ENCODE measurements at places on chromosomes 6 and 20.

GRCh38 chr20:2545594-2545993, 9.2 kb downstream of the TMC2 start:
- DNase-seq: no peak

GRCh38 chr20:45098103-45098773, 2.7 kb downstream of the KCNS1 start:
- no peak for DNase-seq

DNA sequence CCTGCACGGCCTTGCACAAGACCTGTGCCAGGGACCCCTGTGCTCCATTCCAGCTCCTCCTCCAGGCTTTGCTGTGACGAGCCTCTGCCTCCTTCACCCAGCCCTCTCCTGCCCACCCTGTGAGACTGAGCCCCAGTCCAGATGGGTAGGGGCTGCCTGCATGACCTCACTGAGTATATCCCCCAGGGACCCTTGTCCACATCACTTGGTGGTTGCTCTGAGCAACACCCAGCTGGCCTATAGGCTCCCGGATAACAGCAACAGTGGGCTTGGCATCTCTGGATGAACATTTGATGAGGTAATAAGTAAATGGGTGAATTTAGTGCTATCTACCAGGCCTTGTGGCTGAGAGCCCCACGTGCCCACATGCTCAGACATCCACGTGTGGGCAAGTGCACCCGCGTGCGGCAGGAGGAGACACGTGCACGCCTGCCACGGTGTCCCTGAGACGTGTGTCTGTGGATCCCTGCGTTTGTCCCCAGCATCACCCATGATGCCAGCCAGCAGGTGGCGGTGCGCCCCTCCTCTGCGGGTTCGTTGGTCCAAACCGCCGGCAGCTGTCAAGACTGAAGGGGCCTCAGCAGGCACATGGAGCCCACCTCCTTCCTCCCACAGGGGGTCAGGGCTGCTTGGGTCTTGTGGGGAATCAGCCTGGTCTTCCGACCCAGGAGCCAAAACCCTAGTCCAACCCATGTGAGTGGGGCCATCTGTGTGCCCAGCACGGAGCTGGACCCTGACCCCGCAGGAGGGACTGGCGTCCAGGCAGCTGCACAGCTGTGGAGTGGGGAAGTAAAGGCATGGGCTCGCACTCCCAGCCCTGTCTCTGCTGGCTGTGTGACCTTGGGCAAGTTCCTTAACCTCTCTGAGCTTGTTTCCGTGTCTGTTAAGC, 45.9 kb downstream of the FGD2 start:
- peak; percentile 37 for DNase-seq

DNA sequence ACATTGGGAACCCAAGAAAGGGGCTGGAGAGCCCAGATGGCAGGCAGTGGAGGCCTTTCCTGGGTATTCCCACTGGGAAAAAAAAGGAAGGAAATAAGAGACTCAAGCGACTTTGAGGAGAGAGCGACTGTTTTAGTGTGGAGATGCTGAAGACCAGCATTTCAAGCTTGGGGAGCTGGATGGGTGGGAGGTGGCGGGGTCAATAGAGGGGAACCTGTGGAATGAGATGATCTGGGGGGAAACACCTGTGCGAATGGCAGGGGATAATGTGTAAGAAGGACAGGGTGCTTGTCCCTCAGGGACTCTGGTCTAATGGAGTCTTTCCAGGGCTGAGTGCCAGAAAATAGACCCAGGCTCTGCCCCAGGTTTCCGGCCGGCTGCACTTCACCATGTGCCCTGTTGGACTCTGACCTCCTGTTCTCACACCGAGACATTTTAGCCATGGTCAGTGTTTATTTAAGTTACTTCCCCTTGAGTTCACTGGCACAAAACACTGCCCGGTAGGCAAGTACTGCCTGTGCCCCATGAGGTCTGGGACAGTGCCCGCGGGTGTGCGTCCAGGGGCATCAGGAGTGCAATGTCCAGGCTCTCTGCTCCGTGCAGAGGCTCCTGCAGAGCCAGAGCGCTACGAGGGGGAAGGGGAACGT, 50.4 kb upstream of the NKX2-2 start:
- DNase-seq: no peak

- DNase-seq: no peak
Observed at GRCh38 chr20:15455279-15455678, 1117.9 kb upstream of the FLRT3 start.

GRCh38 chr6:156885562-156885961, 108.4 kb downstream of the ARID1B start:
- no peak for DNase-seq

- DNase-seq: no peak
Observed at GRCh38 chr20:46368902-46369268, 37.5 kb downstream of the ELMO2 start.

- DNase-seq: no peak
Observed at GRCh38 chr20:57473246-57474048, 51.5 kb downstream of the CTCFL start.

- no peak for DNase-seq
Observed at GRCh38 chr6:37517411-37517812, 17.7 kb upstream of the CCDC167 start.

DNA sequence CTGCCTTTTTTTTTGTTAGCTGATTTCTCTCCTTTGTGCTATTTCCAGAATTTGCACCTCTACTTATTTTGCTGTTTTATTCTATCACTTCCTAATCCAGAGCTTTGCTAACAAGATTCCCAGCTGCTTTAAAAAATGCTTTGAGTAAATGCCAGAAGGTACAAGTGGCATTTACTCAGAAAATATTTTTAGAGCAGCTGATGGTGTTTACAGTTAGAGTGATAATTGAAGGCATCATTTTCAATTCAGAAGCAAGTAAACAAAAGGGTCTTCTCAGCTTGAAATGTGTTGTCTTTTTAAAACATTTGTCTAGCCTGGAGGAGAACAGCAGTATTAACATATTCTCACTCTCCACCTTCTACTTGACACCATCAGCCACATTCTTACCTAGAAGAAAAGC, 99.9 kb downstream of the OTOR start:
- DNase-seq: no peak

GRCh38 chr20:51486197-51487005, 56.1 kb downstream of the NFATC2 start:
- DNase-seq: no peak

DNA sequence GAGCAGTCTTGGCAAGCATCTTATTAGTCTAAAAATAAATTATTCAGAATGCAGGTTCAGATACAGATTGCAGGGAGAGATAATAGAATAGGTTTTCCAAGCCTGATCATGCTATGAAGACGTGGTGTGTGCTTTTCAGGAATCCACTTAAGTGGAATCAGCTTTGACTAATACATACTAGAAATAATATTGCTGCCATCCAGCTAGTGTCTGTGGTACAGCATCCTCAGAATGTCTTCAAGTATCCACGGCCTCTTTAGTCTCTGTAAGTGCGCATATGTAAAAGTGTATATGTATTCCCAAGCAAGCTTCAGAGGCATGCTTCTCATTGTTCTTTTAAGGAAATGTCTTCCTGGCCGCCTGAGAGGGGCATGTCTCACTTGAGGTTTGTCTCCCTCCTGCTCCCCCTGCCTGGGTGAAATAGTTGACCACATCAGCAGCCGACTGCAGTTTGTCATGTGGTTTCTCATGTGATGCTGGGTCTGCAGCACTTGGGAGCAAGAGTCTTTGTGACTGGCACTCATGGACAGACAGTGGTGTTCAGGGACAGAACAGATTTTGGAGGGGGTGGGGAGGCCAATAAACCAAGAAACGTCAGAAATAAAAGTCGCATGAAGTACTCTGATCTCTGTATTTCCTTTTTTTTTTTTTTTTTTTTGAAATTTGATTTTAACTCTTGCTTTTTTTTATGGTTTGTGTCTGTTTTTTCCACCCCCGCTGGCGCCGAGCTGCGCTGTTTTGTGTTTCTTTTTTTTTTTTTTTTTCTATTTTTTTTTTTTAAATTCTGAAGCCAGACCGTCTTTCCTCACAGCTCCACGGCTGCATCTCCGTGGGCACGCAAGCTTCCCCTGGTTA, 150.8 kb downstream of the PRL start:
- no peak for DNase-seq

GRCh38 chr6:135935941-135936601, 84.6 kb downstream of the PDE7B start:
- no peak for DNase-seq

GRCh38 chr6:1535295-1535694, 74.4 kb upstream of the FOXC1 start:
- no peak for DNase-seq

DNA sequence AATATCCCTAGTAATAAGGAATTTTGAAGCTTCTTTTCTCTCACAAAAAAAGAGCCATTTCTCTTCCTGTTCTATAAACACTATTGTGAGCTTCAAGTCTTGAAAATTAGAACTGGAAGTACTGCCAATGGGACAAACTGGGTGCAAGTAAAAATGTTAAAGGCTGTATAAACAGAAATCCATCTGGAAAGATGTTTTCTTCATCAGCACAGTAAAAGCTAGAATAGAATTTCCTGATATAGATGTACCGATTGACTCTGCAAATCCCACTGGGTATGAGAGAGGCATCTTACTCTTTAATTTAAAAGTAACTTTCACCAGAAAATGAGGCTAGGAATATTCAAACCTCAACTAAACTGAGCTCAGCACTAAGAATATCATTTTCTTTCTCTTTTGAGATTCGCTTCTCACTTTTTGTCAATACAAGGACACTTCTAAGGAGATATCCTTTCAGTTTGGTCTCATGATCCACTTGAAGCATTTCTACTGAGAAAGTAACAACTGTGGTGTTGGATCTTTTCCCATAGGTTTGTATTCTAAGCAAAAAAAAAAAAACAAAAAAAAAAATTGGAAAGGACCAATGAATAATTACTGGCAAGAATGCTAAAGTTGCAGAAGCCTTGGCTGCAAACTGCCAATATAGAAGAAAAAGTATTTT, 169.0 kb upstream of the PRDM1 start:
- DNase-seq: no peak

DNA sequence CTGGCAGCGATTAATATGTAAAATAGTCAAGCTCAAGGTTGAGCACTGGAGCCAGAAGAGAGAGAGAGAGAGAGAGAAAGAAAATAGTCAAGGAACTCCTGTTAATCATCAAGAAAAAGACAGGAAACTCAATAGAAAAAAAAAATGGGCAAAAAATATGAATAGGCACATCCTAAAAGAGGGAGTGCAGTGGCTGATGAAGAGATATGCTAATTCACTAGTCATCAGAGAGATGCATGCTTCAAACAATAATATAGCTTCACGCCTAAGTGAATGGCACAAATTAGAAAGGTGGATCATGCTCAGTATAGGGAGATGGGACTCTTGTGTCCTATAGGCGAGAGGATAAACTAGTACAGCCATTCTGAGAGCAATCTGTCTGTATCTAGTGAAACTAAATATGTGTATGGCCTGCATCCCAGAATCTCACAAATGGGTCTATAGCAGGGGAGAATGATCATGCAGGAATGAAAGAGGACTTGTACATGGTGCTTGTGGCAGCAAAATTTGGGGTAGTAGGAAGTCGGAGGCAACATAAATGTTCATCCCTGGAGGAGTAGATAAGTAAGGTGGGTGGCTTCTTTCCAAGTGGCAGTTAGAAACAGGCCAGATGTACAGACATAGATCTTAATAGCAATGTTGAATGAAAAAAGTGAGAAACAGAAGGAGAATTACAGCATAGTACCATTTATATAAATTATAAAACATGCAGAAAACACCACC, 176.8 kb downstream of the VEGFA start:
- DNase-seq: no peak

DNA sequence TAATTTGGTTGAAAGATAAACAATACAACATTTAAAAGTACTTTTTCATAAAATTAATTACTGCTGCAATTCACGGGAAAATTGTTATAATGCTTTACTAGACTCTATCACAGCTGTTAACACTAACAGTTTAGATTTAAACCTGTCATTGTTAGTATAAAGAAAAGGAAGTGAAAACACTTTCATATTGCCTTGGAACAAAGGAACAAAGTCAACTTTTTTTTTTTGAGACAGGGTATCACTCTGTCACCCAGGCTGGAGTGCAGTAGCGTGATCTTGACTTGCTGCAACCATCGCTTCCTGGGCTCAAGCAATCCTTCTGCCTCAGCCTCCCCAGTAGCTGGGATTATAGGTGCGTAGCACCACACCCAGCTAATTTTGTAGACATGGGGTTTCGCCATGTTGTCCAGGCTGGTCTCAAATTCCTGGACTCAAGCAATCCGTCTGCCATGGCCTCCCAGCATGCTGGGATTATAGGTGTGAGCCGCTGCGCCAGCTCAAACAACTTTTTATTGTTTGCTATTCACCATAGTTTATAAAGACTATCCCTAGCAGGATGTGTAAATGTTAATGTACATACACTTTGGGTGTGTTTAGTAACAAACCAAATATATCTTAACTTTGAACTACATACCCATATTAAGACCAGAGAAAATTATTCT, 22.1 kb downstream of the SLC35A1 start:
- no peak for DNase-seq

DNA sequence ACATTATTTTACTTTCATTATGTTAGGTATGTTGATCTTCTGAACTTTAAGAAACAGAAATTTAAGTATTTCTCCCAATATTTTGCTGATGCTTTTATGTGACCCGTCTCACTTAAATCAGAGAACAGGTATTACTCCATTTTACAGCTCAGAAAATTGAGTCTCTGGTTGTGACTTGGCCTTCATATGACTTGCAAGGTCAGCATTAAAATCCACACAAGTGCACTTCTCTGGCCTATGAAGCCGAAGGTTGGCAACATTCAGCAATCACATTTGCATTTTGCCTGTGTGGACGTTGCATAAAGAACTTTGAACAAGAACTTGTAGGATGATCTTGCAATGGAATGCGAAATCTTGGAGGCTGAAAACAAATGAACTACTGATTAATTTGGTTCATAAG, 10.1 kb upstream of the MYLIP start:
- no peak for DNase-seq

DNA sequence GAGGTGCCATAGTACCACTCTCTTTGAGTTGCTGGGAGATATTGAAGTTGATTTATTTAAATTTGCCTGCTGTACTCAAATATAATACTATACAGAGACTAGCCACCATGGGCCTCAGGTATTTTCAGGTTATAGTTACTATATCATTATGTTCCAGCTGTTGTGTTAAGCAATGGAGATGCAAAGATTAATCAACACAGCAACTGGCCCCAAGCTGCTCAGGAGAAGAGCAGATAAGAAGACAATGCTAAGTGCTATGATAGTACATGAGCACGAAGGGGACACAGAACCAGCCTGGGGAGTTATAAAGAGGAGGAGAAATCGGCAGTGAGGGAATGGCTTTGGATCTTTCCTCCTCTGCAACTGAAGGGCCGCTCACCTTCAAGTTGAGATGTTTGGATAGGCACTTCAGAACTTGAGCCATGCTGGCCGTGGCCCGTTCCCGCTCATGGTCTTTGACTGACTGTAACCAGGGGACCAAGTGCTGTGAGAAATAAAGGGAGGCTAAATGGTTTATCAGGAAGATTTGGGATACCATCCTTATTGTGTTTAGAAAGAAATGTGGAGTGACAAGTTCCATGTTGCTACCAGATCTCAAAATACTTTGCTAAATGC, 24.3 kb upstream of the RPN2 start:
- no peak for DNase-seq

DNA sequence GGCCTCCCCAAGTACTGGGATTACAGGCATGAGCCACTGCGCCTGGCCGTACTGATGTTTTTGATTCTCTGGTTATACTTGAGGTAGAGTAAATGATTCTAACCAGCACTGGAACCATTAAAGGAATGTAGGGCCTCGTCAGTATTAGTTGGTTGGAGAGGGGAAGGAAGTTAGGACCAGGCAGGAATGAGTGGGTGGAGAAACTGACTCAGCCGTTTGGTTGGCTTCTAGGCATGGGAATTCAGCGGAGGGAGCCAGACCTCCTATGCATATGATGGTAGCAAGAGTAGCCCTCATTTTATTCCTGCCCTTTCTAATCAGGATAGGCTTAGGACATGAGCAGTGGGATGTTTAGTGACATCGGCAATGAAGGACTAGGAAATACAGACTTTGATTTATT, 19.0 kb upstream of the SERINC3 start:
- no peak for DNase-seq

GRCh38 chr6:154380741-154381140, 24.1 kb upstream of the IPCEF1 start:
- DNase-seq: no peak

Data from esophagus squamous epithelium (tissue), 5 donors.